ENCODE measurements at places on chromosomes 2 and 18.
A peak's percentile ranks its signal among the peaks of the same experiment; 100 is the strongest.

DNA sequence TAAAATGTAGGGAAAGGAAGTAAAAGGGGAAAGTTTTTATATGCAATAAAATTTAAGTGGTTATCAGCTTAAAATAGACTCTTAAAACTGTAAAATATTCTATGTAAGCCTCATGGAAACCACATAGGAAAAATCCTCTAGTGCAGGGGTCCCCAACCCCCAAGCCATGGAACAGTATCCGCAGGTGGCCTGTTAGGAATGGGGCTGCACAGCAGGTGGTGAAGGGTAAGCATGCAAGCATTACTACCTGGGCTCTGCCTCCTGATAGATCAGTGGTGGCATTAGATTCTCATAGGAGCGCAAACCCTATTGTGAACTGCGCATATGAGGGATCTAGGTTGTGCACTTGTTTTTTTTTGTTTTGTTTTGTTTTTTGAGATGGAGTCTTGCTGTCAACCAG lies 1409.3 kb upstream of the CDH2 start:
- DNase-seq, result no peak

- DNase-seq, result no peak
Measured at GRCh38 chr2:234411793-234412192, 85.1 kb downstream of the ARL4C start.

DNA sequence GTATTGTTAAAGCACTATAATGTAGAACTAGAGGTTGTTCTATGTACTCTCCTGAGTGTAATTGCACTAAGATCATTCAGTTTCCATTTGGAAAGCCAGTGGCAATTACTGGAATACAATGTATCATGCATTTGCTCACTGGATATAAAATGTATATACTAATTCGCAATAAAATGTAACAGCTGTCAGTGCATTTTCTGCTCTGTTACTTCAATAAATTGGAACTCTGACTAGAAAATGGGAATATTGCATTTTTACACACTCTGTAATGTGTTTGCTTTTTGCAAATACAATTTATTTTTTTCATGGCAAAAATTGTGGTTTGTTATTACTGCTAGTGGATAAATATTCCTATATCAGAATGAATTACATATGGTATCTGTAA lies 893.8 kb upstream of the POU3F3 start:
- no peak for DNase-seq

DNA sequence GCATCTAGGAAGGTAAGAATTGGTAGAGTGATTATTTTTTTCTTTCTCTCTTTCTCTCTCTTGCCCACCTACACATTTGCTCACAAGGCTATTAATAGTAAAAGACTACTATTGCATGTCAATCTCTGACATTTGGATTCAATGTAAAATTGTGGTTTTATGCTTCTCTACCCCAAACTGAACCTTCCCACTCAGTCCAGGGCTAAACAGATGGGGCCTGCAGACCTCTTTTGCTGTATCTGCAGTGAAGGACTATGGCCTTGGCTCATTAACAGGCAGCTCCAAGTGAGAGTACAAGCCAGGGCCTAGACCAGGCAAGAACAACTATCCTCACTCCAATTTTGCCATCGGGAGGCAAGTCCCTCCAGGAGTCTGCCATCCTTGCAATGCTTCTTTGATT lies 68.3 kb upstream of the ARL4C start:
- DNase-seq, result no peak

- no peak for DNase-seq
Measured at GRCh38 chr2:56049233-56049845, 125.8 kb upstream of the EFEMP1 start.

GRCh38 chr2:111106706-111107105 lies 14.0 kb upstream of the BCL2L11 start:
- DNase-seq, result no peak

- peak; percentile 47 for DNase-seq
Measured at GRCh38 chr2:27407798-27408491, 1.4 kb downstream of the PPM1G start.

DNA sequence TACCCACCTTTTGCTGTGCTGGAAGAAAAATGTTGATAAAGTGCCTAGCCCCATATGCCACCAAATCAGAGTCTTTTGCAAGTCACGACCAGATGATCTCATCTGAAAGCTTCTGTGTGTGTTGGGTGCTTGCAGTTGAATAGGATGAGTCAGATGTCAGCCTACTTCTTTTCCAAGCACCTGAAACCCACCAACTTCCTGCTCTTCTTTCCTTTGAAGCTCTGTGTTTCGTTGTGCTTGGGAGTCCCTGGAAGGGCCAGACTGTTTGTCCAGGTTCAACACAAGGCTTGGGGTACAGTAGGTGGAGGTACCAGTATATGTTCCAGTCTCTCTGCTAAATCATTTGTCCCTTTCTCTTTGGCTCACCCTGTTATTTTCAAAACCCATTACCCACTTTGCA lies 36.8 kb upstream of the LCLAT1 start:
- no peak for DNase-seq

- DNase-seq, result no peak
Measured at GRCh38 chr18:76230791-76231190, 264.3 kb downstream of the ZNF516 start.

DNA sequence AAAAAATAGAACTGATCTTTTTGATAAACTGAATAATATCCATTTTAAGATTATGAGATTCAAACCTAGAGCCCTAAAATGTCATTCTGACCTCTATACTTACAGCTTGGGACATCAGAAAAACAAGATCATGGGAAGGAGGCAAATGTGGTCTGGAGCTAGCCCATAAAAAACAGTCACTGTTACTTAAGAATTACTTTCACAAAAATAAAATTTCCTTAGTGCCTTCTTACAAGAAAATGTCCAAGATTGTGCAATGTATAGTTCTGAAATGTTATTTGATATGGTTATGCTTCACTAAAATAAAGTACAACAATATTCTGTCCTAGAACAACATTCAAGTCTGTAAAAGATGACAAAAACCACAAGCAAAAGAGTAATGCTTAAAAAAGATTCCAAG lies 247.6 kb downstream of the DYM start:
- DNase-seq, result no peak

- DNase-seq, result no peak
Measured at GRCh38 chr2:190060626-190061025, 1.9 kb downstream of the MSTN start.

GRCh38 chr2:47459021-47459420 lies 56.1 kb downstream of the MSH2 start:
- no peak for DNase-seq

DNA sequence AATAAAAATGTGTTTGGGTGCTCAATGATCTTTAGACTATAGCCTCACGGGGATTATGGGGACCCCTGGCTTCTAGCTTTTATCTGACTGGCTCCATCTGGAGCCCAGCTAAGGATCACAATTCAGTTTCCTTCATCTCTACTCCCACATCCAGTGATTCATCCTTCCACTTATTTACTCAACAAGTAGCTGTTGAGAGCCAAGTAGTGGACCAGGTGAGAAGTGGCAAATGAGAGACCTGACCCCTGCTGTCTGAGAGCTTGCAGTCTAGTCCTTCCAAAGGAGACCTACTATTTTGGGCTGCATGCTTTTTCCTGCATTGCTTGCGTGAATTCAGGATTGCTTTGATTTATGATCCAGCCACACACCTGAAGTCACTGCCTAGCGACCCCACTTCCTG lies 10.7 kb upstream of the DSG3 start:
- DNase-seq, result no peak

- no peak for DNase-seq
Measured at GRCh38 chr2:105298017-105298416, 31.5 kb downstream of the TGFBRAP1 start.

DNA sequence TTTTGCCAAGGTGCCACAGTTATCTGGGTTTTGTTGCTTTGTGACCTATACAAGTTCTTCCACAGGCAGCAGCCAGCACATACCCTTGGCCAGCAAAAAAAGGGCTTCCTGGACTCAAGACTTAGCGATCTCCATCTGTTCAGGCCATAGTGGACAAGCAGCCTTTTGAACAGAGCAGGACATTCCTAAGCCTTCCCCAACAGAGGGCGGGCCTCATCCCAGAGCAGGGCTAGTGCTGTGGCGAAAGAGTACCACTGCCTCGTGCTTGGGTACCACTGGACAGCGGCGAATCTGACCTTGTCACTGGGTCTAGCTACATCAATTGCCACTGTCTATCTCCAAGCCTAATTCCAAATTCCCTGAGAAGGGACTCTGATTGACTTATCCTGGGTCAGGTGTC lies 56.4 kb downstream of the NAB1 start:
- no peak for DNase-seq

GRCh38 chr18:52367953-52368742 lies 28.2 kb downstream of the DCC start:
- no peak for DNase-seq

- no peak for DNase-seq
Measured at GRCh38 chr18:40897884-40898283, 1057.2 kb upstream of the PIK3C3 start.

DNA sequence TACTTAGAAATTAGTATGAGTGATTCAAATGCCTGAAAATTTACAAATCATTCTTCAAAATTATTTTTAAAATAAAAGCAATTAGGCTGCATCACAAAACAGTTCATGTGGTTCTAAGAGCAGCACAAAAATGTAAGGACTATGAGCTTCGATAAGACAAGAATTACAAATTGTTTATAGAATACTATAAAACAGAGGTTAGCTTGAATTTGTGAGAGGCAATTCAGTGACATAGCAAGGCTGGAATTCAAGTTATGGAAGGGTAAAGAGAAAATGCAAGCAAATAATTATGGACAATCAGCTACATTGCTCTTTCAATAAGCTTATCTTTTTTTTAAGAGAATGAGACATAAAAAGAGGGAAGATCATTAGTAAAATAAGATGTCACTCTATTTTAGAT lies 7.1 kb upstream of the XIRP2 start:
- no peak for DNase-seq

GRCh38 chr2:98028931-98029717 lies 33.4 kb upstream of the TMEM131 start:
- DNase-seq, result no peak

DNA sequence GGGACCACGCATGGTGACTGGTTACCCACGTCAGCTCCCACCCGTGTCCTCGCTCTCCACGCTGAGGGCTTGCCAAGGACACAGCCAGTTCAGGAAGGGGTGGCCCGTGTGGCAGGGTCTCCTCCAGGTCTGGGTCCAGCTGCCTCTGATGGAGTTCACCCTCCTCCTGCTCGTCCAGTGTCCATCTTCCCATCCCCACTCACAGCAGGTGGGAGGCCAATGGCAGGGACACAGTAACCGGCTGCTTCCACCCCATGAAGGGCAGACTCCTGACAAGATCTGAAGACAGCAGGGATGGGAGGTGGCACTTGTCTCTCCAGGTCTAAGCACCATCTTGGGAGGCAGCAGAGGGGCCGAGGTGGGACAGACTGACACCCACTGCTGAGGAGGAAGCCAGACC lies 106.4 kb downstream of the NDUFA10 start:
- no peak for DNase-seq

- DNase-seq, result no peak
Measured at GRCh38 chr2:36438449-36438977, 82.9 kb downstream of the CRIM1 start.

DNA sequence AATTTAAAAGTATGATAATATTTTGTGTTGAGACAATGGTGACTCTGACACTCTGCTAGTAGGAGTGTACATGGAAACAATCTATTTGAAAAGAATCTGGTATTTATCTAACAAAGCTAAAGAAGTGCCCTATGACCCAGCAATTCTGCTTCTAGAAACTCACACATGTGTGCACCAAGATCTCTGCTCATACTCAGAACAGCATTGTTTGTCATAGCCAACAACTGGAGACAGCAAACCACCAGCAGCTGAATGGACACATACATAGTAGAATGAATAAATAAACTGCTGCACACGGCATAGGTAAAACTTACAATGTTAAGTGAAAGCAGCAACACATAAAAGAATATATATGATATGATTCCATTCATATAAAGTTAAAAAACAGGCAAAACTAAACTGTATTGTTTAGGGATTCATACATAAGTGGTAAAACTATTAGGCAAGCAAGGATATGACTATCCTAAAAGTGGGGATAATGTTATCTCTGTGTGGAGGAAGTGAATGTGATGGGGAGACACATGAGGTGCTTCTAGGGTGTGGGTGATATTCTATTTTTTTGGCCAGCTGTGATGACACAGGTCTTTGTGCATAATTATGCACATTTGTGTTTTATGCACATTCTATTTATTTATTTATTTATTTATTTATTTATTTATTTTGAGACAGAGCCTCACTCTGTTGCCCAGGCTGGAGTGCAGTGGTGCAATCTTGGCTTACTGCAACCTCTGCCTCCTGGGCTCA lies 71.1 kb downstream of the RFTN2 start:
- no peak for DNase-seq

Data from lung (tissue), 17 donors.